Progenitor cell of endocrine pancreas (in vitro differentiated cells): ENCODE measurements at places on chromosomes 7 and 10.
A peak's percentile ranks its signal among the peaks of the same experiment; 100 is the strongest.

- H3K36me3 ChIP-seq = no peaks in the 10 kb centered on the region
- no peak overlapping the region for H3K27ac ChIP-seq
- H3K4me1 ChIP-seq = peaks cover 15% of the 10 kb centered on the region
- H3K4me3 ChIP-seq = no peak overlapping the region
- DNase-seq = no peak
- no peaks in the 10 kb centered on the region for H3K27me3 ChIP-seq
Observed at GRCh38 chr10:88281592-88282347, 301.3 kb downstream of the RNLS start.

DNA sequence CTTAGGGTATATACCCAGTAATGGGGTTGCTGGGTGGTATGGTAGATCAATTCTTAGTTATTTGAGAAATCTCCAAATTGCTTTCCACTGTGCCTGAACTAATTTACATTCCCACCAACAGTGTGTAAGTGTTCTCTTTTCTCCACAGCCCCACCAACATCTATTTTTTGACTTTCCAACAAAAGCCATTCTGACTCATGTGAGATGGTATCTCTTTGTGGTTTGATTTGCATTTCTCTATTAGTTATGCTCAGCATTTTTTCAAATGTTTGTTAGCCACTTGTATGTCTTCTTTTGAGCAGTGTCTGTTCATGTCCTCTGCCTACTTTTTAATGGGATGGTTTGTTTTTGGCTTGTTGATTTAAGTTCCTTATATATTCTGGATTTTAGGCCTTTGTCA is 66.4 kb downstream of the MGAM2 start:
- H3K4me1 ChIP-seq = peaks cover 4% of the 10 kb centered on the region
- no peak overlapping the region for H3K4me3 ChIP-seq
- H3K27ac ChIP-seq = no peak overlapping the region
- H3K27me3 ChIP-seq = no peaks in the 10 kb centered on the region

DNA sequence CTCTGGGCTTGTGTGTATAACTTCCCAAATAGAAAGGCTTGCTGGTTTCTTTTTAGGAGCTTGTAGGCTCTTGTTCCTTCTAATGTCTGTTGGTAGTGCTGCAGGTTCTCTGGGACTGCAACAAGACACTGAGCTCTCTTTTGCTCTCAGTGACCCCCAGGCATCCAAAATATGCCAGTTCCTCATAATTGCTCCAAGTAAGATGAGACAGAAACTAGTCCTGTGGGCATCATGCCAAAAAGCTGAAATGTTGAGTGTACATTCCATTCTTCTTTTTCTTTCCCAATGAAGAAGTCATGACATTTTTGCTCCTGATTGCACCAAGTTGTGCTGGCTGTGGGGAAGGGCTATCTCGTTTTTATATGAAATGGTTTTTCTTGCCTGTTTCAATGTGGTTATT is 7.1 kb upstream of the BTBD16 start:
- peaks cover 10% of the 10 kb centered on the region for H3K36me3 ChIP-seq
- H3K4me1 ChIP-seq = peaks cover 14% of the 10 kb centered on the region
- DNase-seq = no peak
- H3K4me3 ChIP-seq = no peak overlapping the region
- H3K27ac ChIP-seq = no peak overlapping the region
- no peaks in the 10 kb centered on the region for H3K27me3 ChIP-seq

- no peak overlapping the region for H3K27ac ChIP-seq
- H3K4me3 ChIP-seq = no peak overlapping the region
- peaks cover 5% of the 10 kb centered on the region for H3K36me3 ChIP-seq
- no peaks in the 10 kb centered on the region for H3K27me3 ChIP-seq
- H3K4me1 ChIP-seq = no peaks in the 10 kb centered on the region
- no peak for DNase-seq
Observed at GRCh38 chr7:35874886-35875285, 74.0 kb downstream of the SEPTIN7 start.

DNA sequence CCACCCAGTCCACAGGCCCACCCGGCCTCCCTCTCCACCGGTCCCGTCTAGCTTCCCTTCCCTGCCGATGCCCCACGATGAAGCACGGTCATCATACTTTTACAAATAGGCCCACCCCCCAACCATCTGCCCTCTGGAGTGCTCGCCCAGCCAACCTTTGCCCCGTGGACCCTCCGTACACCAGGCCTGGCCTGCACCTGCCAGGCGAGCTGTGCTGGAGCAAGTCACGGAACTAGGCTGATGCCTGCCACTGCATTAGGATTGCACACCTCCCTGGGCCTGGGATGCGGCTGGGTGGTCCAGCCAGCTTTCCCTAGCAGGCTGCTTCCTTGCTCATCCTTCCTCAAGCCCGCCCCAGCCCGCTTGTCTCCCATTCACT is 44.7 kb downstream of the PPIF start:
- peaks cover 18% of the 10 kb centered on the region for H3K27me3 ChIP-seq
- H3K4me1 ChIP-seq = no peaks in the 10 kb centered on the region
- H3K4me3 ChIP-seq = no peak overlapping the region
- no peak overlapping the region for H3K27ac ChIP-seq
- no peak for DNase-seq

DNA sequence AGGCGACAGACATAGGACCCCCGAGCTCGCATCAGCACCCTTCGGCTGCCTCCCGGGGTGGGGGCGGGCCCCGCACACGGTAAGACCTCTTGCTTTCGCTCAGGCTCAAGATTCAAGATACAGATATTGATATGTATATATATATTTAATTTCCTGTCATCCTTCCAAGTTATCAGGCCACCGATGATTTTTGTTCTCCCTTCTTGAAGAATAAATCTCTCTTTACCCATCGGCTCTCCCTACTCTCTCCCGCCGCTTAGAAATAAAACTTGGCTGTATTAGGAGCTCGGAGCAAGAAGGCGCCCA is 603 bp downstream of the ADRA2A start:
- peak overlapping the region; percentile 78 for H3K4me3 ChIP-seq
- no peak overlapping the region for H3K27ac ChIP-seq
- peaks cover 72% of the 10 kb centered on the region for H3K27me3 ChIP-seq
- H3K36me3 ChIP-seq = peaks cover 11% of the 10 kb centered on the region
- H3K4me1 ChIP-seq = peaks cover 19% of the 10 kb centered on the region

DNA sequence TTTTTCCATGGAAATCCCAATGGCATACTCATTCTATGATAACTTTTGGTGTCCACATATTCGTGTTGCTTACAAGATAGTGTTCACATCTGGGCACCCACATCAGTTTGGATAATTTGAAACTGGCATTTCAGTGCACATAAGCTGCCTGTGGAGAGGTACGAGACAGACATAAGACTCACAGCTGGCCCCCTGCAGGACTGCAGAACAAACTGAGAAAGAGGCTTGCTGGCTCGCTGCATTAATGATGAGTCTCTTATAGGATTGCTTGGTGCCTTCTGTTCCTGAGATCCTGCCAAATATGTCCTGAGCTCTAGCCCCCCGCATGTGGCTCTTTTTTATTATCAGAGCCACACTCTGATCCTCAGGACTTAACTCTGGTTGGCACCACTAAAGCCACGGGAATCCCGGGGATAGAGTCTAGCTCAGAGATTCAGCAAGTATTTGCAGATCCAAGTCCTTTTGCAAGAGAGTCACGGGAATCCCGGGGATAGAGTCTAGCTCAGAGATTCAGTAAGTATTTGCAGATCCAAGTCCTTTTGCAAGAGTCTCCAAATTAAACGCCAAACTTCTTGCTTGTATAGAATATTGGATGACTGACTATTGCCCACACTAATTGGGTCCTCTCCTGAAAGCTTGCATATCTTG is 34.0 kb upstream of the JCAD start:
- no peaks in the 10 kb centered on the region for H3K36me3 ChIP-seq
- DNase-seq = no peak
- H3K27ac ChIP-seq = no peak overlapping the region

GRCh38 chr10:124574456-124575070 is 112.9 kb downstream of the LHPP start:
- no peaks in the 10 kb centered on the region for H3K27me3 ChIP-seq
- no peaks in the 10 kb centered on the region for H3K36me3 ChIP-seq
- no peak overlapping the region for H3K27ac ChIP-seq

DNA sequence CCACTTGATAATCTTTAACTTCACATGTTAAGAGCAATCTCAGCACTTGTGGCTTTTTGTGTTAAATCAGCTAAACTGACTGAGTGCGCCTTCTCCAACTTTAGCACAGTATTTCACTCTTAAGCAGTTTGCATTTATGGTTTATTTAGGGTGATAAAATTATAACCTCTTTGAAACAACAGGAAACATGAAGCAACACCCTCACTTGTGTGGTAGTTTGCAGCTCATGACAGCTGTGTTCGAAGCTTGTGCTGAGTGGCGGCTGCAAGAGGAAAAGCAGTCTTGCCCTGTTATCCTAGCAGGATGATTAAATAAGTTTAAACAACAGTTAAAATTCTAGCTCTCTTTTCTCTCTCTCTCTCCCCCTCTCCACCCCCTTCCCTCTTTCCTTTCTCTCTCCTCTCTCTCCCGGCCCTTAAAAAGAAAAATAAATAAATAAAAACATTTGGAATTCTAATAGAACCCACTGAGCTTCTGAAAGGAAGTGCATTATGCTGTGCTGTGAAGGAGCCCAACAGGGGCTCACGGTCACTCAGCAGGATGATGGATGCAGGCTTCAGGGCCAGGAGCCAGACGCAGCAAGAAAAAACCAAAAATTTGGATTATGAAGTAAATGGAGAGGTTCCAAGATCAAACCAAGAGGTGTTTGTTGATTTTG is 25.2 kb downstream of the OGDH start:
- DNase-seq = no peak
- H3K27me3 ChIP-seq = no peaks in the 10 kb centered on the region
- H3K4me3 ChIP-seq = peak overlapping the region; percentile 13
- peaks cover 13% of the 10 kb centered on the region for H3K36me3 ChIP-seq
- peak overlapping the region; percentile 96 for H3K27ac ChIP-seq

- no peak overlapping the region for H3K4me3 ChIP-seq
- H3K27me3 ChIP-seq = no peaks in the 10 kb centered on the region
- no peaks in the 10 kb centered on the region for H3K4me1 ChIP-seq
- DNase-seq = no peak
Observed at GRCh38 chr7:65798111-65799075, 74.5 kb upstream of the VKORC1L1 start.

- H3K27ac ChIP-seq = peak within 1 kb of the TSS; percentile 90
- no peak for DNase-seq
- no peaks in the 10 kb centered on the region for H3K36me3 ChIP-seq
- peaks cover 4% of the 10 kb centered on the region for H3K27me3 ChIP-seq
Observed at GRCh38 chr7:76302347-76303201, at the start of gene HSPB1. HSPB1 (plus strand) TSS chr7:76302673; CDS start chr7:76302713, 40 bp downstream.

DNA sequence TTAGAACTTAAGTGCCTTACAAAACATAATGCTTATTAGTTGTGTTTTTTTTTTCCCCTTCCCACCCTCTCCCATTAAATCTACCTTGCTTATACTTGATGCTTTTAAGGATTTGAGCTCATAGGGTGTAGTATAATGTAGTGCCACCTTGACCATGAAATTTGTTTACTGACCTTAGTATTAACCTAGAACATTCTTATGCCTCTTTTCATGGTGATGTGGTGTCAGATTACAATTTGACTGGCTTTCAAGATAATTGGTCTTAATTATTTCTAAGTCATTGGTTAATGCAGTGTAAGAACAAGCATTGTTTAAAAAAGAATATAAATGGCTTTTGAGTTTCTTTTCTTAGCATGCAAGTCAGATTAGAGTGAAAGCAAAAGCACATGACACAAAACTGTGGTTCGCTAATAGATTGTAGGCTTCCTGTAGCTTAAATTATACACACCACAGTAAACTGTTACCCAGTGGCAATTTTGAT is 61.8 kb downstream of the ADD3 start:
- peaks cover 1% of the 10 kb centered on the region for H3K36me3 ChIP-seq
- no peak overlapping the region for H3K27ac ChIP-seq
- H3K4me1 ChIP-seq = peaks cover 34% of the 10 kb centered on the region

DNA sequence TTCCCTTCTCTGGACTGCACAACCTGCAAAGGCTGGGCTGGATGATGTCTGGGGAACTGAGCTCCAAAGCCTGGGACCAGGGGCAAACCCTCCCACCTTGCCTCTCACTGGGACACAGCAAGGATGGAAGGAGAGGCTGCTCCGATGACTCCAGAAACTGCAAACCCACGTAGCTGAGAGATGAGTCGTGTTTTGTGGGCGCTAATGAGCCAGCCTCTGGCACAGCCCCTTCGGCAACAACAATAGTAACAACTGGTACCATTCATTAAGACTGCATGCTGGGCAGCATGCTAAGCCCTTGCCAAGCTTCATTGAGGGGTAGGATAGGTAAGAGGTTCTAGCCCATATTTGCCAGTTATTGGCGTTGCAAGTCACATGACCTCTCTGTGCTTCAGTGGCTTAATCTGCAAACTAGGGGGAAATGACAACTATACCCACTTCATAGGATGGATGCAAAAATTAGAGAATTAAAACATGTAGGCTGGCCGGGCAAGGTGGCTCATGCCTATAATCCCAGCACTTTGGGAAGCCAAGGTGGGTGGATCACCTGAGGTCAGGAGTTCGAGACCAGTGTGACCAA is 145.9 kb downstream of the SH3PXD2A start:
- H3K4me1 ChIP-seq = no peaks in the 10 kb centered on the region
- H3K36me3 ChIP-seq = no peaks in the 10 kb centered on the region
- DNase-seq = no peak
- H3K27ac ChIP-seq = no peak overlapping the region
- H3K4me3 ChIP-seq = no peak overlapping the region

GRCh38 chr10:72248468-72249151 is 25.1 kb upstream of the DDIT4 start:
- DNase-seq = no peak
- peak overlapping the region; percentile 79 for H3K27ac ChIP-seq
- H3K27me3 ChIP-seq = no peaks in the 10 kb centered on the region

- H3K36me3 ChIP-seq = peaks cover 1% of the 10 kb centered on the region
- no peak for DNase-seq
- peak overlapping the region; percentile 15 for H3K27ac ChIP-seq
- no peak overlapping the region for H3K4me3 ChIP-seq
- H3K27me3 ChIP-seq = no peaks in the 10 kb centered on the region
Observed at GRCh38 chr7:110718503-110719205, 372.3 kb upstream of the LRRN3 start.

DNA sequence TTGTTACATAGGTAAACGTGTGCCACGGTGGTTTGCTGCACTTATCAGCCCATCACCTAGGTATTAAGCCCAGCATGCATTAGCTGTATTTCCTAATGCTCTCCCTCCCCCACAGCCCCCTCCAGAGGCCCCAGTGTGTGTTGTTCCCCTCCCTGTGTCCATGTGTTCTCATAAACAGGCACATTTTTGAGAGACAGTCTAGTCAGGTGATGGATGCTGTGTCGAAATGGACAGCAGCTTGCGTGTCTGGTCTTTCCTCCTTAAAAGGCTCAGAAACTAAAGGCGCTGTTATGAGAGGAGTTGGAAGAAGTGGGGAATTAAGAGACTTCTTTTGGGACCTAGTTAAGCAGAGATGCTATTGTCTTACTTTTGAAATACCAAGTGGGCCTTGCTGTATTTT is 296.0 kb downstream of the BBS9 start:
- H3K36me3 ChIP-seq = no peaks in the 10 kb centered on the region
- H3K4me3 ChIP-seq = no peak overlapping the region
- no peaks in the 10 kb centered on the region for H3K27me3 ChIP-seq

DNA sequence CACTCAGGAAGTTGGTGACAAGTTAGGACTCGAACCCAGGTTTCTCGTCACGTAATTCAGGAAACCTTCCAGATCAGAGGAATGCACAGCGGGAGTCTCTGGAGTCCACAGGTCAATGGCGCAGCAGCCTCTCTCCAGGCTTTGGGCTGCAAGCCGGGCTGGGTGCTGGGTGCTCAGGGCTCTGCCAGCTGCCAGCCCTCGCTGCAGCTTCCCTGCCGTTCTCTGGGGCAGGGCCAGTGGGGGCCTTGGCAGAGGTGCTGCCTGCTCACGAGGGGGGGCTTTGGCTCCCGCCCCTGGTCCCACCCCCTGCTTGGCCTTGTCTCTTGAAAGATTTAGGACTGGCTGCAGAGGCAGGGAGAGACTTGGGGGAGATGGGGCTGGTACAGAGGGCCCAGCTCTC is at the start of gene TACR2:
Gene TACR2 (minus strand): TSS at position 224 of the 400 bp plus-strand sequence. CDS start 595 bp downstream, outside the sequence.
- H3K36me3 ChIP-seq = no peaks in the 10 kb centered on the region
- no peak within 1 kb of the TSS for H3K4me3 ChIP-seq
- H3K27ac ChIP-seq = no peak within 1 kb of the TSS
- peaks cover 16% of the 10 kb centered on the region for H3K27me3 ChIP-seq

GRCh38 chr7:90269163-90269562 is 24.2 kb downstream of the CFAP69 start:
- no peaks in the 10 kb centered on the region for H3K27me3 ChIP-seq
- H3K36me3 ChIP-seq = no peaks in the 10 kb centered on the region
- no peak for DNase-seq
